ENCODE measurements at places on chromosomes 4 and X.

- no peak for DNase-seq
Measured at GRCh38 chr4:121339307-121339706, 41.5 kb downstream of the QRFPR start.

DNA sequence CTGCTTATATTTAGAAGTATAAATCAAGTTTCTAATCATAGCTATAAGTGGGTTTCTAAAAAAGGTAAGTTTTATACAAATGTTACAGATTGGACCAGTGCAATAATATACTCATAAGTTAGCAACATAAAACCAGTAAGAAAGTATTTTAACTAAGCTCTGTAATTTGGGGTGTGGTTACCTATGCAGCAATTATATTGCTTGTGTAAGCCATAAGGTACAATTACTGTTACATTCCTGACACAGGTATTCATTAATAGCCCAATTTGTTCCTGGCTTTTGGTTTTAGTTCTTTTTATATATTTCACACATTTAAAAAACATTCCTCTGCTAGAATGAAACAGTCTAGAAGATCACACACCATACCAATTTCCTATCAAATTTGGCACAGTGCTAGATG is 115.1 kb downstream of the FRYL start:
- DNase-seq, result no peak

DNA sequence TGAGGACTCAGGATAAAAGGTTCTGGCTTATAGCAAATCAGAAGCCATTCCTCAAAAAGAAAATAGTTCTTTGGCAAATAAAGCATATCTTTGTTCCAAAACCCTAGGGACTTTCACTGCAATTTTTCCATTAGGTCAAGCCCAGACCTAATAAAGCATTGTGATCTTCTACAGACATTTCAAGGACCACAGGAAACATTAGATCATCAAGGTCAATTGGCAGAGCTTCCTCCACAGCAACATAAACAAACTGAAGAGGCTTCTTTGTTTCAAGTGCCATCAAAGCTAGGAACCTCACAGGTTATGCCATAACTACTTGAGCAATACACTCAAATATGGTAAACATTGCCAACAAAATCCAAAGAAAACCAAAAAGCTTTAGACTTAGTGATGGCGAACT is 144.9 kb downstream of the ANXA5 start:
- no peak for DNase-seq

GRCh38 chr4:10158333-10158942 is 41.8 kb upstream of the WDR1 start:
- DNase-seq, result no peak

DNA sequence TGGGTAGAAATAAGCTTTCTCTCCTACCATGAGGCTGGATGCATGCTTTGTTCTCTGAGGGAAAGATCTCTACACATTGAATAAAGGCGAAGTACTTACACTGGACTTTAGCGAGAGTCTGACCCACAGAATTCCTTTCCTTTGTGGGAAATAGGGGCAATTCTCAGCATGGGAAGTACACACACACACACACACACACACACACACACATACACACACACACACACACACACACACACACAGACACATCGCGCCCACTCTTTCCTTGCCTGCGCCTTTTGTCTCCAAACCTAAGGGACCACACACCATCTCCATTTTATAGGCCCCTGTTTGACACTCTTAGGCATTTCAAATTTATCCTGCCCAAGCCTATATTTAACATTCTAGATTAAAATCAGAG is 83.8 kb downstream of the LUZP4 start:
- DNase-seq, result no peak

GRCh38 chr4:41787931-41788330 is 39.4 kb upstream of the PHOX2B start:
- no peak for DNase-seq

DNA sequence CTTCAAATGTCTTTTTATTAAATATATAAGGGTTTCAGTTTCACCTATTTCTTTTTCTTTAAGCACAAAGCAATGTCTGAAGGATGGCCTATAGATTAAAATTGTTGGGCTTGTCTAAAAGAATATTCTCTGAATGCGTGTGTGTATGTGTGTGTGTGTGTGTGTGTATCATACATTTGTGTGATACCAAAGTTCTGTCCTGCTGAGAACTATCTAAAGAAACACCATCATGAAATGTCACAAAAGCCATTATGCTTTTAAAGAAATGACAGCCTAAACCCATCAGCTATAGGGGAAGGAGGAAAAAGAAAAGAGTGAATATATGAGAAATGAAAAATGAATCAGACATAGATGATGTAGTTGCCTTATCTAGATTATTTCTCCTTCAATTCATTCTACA is 1501.5 kb upstream of the TENM3 start:
- no peak for DNase-seq

GRCh38 chrX:54288968-54289367 is 68.9 kb downstream of the WNK3 start:
- DNase-seq, result no peak

GRCh38 chr4:5710065-5710960 is 688 bp upstream of the EVC start:
- no peak for DNase-seq

- no peak for DNase-seq
Measured at GRCh38 chr4:163042306-163042705, 124.4 kb downstream of the NAF1 start.

GRCh38 chr4:131551306-131551705 is 1597.8 kb upstream of the PCDH10 start:
- no peak for DNase-seq

All from Right ventricle myocardium inferior (tissue), 1 donor.